Adrenal gland (tissue), 19 donors: ENCODE measurements at places on chromosomes 11 and 22. TPM values are rescaled to one million over a fixed set of nuclear protein-coding genes. Genes with fewer than 3 reads are reported as not detected.

The KDM4E gene
- total RNA-seq: not detected

The CACNA1I gene
- total RNA-seq: 2.6 TPM

- DNase-seq: no peak
These were observed 52.4 kb downstream of the LRRC74B start for GRCh38 chr22:21098099-21098671.

The RAB3IL1 gene
- 20.8 TPM for total RNA-seq

DNA sequence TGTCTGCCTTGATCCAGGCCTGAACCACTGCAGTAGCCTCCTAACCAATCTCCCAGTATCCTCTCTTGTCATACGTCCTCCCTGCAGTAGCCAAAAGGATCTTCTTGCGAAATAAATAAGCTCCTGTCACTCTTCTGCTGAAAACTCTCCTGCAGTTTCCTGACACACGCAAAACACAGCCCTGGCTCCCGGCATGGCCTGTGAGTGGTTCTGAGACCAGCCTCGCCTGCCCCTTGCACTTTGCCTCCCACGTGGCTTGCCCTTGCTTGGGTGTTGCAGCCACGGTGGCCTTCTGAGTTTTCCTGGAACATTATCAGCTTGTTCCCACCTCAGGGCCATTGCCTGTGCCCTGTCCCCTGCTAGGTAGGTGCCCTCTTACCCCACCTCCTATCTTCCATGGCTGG is 7.2 kb downstream of the ZC3H7B start:
- DNase-seq: peak; percentile 42

The OR4A16 gene
- not detected for total RNA-seq

- no peak for DNase-seq
These were observed 2.8 kb downstream of the SLC7A4 start for GRCh38 chr22:21029486-21030025.

DNA sequence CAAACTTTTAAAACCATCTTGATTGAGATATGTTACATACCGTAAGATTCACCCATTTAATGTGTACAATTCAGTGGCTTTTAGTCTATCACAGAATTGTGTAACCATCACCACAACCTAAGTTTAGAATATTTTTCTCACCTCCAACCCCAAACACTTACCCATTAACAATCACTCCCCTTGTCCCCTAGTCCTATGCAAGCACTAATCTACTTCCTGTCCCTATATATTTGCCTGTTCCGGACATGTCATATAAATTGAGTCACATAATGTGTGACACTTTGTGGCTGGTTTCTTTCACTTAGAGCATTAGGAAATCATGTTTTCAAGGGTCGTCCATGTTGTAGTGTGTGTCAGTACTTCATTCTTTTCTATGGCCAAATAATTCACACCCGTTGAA is 38.8 kb downstream of the RASSF10 start:
- DNase-seq: no peak

DNA sequence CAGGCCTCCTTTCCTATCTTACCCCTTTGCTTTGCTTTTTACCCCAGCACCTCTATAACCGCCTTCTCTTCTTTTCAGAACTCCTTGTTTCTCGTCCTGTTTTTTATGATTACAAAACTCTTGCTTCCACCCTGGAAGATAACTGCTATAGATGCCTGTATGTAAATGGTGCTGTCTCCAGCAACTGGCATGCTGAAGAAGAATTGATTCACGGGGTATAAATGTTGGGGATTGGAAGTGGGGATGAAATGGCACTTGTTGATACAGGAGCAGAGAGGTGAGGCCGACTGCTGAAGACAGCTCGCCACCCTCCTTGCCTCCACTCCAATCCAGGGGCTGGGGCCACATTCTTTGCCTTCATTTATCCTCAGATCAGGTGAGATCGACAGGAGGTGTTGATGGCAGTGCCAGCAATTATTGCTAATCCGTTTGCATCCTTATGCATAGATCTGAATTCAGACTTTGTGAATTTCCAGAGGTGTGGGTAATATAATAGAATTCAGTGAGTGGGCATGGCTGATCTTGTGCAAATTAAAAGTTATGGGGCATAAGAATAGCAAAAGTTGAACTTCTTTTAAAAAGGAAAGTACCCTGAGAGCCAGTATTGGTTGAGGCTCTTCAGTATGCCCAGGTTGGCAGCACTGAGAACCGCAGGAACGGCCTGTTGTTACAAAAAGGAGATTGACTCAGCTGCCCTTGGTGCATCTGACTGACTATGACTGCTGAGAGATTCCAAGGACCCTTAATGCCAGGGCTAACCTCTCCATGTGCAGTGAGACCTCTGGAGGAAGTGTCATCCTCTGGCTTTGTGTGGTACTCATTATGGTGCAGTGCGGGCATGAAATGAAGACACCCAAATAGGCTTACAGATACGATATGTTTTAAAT is 5.3 kb downstream of the NEAT1 start:
- peak; percentile 70 for DNase-seq

GRCh38 chr11:7909585-7910285 is 21.3 kb downstream of the OR10A6 start:
- DNase-seq: no peak

GRCh38 chr22:44329179-44329796 is 16.5 kb upstream of the SHISAL1 start:
- no peak for DNase-seq

DNA sequence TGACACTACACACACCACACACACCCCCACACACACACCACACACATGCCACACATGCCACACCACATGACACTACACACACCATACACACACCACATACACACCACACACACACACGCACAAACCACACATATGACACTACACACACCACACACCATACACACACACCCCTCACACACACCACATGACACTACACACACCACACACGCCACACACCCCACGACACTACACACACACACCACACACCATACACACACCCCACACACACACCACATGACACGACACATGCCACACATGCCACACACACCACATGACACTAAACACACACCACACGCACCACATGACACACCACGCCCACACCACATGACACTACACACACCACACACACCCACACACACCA is 101.8 kb upstream of the ASPHD2 start:
- DNase-seq: no peak

The APOL1 gene
- total RNA-seq: 29.9 TPM

The C1QTNF4 gene
- total RNA-seq: 1.2 TPM

DNA sequence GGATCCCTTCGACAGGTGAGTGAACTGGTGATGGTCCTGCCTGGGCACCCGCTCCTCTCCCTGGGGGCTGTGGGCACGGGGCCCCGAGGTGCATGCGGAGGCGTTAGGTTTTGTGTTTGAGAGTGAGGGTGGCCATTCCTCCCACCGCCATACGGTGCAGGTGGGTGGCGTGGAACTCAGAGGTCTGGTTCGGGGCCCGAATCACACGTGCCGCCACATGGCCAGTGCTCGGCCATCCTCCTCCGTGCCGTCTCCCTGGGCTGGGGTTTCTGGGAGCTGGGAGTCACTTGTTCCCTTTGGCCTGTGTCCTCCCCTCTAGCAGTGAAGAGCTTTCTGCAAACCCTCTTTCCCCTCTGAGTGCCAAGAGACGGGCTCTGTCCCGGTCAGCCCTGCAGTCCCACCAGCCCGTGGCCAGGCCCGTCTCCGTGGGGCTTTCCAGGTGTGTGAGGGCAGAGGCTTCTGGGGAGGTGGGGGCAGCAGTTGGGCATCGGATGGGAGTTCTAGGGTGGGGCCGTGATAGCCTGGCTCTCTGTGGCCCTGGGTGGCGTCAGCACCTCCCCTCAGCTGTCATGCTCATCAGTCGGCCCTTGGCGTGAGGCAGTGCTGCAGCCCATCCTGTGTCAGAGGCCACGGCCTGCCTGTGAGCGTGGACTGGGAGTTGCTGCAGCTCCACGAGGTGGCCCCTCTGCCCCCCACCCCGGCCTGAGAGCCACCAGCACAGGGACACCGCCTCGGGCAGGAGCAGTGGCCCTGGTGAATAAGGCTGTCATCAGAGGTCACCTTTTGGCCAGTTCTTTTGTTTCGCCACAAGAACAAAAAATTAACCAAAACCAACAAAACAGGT is 10.2 kb downstream of the IRF7 start:
- no peak for DNase-seq

DNA sequence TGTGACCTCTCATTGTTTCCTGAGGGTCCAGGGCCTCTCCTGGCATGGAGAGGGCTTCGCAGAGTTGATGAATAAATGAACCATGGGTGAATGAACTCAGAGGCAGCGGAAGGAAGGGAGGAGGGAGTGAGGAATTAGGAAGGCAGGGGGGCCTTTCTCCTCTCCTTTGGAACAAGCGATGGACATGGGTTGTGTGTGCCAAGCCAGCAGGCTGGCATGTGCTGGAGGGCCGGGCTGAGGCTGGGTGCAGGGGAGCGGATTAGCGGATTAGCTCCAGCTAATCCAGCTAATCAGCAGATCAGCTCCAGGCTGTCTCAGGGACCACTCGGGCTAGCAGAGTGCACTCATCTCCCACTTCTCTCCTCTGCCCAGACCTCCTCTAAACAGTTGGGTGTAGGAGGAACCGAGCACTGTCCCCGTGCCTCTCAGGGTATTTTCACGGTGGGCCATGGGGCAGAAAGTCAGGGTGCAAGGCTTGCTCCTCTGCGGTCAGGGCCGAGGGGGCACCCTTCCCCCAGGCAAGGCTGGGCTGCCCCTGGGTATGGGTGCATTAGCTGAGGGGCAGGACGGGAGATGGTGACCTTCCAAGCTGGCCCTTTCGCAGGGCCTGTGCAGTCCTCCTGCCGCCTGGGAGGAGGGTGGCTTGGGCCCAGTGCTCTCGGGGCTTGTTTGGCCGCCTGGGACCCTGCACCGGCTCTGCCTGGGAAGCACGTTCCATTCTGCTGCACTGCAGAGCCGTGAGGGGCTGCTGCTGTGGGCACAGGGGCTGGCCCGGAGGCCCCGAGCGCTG is 120.3 kb upstream of the B3GAT1 start:
- peak; percentile 13 for DNase-seq

The SCT gene
- total RNA-seq: not detected
